Inflammatory macrophage treated with lipopolysaccharide for 4 hours (primary cell): ENCODE measurements at places on chromosomes 11 and 22.

DNA sequence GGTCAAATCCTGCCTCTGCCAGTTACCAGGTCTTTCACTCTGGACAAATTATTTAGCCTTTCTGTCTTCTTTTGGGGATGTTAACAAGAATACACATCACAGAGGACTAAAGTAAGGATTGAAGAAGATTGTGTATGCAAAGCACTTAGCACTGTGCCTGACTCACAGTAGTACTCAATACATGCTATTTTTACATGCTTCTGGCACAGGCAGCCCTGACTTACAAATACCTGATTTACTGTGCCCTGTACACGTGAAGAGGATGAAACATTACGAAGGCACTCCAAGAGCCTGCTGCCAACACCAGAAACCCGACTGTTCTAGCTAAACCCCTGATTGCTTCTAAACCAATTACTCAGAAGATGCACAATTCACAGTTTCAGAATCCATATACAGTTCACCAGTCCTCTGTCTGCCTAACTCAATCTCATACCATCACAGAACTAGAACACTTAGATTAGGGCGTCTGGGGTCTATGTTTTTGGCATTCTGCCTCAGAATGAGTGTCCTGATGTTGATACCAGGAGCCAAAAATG is 300.9 kb upstream of the DDI1 start:
- DNase-seq, result no peak

DNA sequence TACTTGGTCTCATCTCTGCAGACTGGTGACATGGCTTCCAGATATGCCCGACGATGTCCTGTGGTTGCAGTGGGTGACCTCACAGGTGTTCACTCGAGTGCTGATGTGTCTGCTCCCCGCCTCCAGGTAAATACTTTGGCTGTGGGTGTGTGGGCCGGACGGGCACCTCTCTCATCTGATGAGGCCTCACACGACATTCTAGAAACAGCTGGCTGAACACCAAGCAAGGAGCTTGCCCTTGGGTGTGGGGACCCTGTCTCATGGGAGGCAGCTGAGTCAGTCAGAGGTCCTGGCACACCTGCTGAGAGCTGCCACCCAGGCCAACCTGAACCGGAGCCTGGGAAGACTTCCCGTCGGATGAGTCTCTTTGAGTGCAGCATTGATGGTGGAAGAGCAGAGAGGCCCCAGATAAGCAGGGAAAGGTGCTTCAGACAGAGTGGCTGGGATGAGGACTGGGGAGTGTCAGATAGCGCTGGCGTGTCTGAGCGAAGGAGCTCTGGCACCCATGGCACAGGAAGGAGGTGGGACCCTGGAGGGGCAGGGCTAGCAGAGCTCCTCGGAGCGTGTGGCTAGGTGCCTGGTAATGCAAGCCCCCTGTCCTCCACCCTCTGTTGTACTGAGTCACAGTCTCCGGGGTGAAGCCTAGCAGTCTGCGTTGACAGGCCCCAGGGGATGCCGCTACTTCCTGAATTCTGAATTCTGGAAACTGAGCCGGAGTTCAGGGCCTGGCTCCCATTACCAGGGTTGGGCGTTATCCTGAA is 10.4 kb upstream of the SAMM50 start:
- DNase-seq, result no peak

GRCh38 chr11:129804012-129804411 is 11.6 kb upstream of the TMEM45B start:
- no peak for DNase-seq

DNA sequence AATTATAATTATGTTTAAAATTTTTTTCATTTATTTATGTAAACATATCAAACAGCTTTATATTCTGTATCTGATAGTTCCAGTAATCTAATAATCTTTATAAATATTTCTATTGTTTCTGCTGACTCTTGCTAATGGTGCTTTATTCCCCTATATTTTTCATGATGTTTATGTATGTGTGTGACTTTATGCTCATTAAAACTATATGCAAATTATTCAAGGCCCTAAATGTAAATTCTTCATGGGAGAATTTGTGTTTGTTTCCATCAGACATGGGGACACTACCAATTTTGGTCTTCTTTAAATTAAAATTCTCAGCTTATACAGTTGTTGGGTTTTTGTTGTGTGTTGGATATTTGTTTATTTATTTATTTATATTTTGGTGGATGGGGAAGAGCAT is 13.7 kb upstream of the ALKBH3 start:
- no peak for DNase-seq

GRCh38 chr22:38137876-38138687 is 27.6 kb upstream of the BAIAP2L2 start:
- no peak for DNase-seq

GRCh38 chr11:71929491-71929890 is 645 bp downstream of the RNF121 start:
- DNase-seq, result no peak

- peak; percentile 33 for DNase-seq
These were observed 21.9 kb downstream of the SERPINH1 start for GRCh38 chr11:75583718-75584658.

DNA sequence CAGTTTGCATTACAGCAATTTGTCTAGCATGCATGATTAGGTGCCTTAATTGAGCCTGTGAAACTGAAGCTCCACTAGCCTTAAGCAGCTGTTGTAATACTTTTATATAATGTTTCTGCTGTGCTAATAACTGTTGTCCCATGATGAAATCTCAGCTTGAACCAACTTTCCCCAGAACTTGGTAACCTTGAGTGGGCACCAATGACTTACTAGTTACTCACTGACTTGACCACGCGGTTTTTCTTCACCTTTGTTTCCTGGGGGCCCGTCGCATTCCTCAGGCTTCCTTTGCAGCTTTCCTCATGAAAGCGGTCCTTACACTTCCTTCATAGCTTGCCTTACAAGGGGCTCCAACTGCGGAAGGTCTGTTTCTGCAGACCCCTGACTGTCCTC is 11.2 kb upstream of the GLYATL1 start:
- peak; percentile 19 for DNase-seq

DNA sequence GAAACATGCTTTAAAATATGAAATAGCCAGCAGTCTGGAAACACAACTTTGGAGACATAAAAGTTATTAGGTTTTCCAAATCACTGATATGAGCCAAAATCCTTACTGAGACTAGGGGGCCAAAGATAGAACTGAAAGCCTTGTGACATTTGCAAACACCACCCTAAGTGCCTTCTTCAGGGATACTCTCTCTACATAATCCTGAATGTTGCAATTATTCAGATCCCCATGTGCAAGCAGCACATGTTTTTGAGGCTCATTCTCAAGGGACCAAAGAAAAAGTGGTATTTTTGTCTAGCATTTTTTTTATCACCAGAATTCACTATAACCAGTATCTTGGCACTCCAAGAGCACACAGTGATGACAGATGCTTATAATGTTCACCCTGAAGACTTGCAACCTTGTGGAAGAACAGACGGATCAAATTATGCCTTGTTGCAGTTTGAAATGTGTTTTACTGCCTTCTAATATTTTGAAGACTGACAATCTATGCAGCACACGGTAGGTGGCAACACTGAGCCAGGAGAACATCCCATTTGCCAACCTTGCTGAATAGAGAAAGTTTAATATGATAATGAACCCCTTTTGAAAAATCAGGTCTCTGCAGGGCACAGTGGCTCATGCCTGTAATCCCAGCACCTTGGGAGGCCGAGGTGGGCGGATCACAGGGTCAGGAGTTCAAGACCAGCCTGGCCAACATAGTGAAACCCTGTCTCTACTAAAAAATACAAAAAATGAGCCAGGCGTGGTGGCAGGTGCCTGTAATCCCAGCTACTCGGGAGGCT is 78.5 kb downstream of the PLEKHA7 start:
- DNase-seq, result peak; percentile 42

DNA sequence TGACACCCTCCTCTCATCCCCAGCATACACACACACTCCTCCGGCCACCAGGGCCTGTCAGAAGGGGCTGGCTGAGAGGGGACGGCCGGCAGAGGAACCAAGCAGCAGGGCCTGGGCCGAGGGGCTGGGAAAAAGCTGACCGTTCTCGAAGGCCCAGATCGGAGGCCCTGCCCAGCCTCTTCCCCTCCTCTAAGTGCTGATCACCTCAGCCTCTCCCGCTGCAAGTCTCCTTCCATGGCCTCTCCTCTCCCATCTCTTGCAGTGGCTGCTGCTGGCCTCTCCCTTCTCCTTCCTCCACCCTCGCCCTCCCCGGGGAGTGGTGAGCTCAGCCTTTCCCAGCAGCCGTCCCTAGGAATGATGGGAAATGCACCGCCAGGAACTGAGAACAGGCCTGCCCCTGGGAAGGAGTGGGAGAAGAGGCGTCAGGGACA is 39.6 kb downstream of the ARRB1 start:
- DNase-seq, result no peak

- no peak for DNase-seq
These were observed 19.4 kb downstream of the SDHD start for GRCh38 chr11:112106070-112106469.

DNA sequence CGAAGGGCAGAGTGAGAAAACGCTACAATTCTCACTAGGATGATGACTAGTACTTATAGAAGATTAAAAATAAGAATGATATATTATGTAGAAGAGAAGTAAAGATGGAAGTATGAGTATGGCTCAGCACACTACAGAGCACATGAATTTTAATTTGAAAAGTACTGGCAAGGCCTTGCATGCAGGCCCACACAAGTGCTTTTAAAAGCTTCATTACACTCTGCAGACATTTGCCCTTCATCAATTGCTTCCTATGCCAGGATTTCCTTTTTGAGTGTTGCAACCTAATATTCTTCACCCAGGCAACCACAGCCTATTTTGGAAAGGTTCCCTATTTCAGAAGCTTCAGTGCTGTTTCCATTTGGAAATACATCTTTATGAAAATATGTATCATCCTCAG is 81.1 kb downstream of the LARGE2 start:
- DNase-seq, result peak; percentile 45

DNA sequence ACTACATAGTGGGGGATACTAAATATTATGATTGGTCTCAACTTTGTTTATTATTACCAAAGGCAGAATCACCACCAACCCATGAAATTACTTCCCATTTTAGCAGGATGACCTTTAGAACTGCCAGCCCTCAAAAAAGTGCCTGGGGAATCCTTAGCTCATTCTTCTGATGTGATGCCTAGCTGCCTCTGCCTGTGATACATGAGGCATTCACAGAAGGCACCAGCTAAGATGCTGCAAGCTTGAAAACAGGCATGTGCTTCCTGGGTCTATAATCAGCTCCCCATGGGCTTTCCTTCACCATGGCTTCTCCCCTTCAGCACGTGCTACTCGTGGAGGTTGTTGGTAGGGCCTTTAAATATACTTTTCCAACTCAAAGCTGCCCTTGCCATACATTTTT is 50.4 kb upstream of the ARHGAP20 start:
- DNase-seq, result peak; percentile 39

DNA sequence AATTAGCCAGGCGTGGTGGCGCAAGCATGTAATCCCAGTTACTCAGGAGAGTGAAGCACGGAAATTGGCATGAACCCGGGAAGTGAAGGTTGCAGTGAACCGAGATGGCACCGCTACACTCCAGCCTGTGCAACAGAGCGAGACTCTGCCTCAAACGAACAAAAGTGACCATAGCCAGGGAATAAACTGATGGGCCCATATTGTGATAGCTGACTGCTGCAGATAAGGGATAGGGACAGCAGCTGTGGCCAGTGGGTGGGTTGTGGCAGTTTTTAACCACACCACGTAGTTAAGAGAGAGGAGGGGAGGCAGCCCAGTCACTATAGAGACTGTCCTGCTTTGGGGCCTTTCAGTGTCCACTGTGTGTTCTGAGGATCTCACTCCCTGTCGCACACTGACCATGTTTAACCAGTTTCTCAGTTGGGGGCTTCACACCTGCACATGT is 58.9 kb downstream of the PISD start:
- no peak for DNase-seq

GRCh38 chr11:76648061-76648460 is 22.5 kb downstream of the LRRC32 start:
- DNase-seq, result no peak

DNA sequence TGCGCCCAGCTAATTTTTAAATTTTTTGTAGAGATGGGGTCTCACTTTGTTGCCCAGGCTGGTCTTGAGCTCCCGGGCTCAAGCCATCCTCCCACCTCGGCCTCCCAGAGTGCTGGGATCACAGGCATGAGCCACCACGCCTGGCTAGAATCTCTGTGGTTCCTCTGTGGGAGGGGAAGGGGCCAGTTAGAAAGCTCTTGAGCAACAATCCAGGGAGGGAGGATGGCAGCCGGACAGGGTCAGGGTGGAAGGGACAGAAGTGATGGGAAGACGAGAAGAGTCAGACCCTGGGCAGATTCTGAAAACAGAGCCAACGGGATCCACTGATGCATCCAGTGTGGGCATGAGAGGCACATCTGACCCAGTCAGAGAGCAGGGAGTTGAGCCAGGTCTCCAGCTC is 38.9 kb upstream of the MN1 start:
- no peak for DNase-seq

DNA sequence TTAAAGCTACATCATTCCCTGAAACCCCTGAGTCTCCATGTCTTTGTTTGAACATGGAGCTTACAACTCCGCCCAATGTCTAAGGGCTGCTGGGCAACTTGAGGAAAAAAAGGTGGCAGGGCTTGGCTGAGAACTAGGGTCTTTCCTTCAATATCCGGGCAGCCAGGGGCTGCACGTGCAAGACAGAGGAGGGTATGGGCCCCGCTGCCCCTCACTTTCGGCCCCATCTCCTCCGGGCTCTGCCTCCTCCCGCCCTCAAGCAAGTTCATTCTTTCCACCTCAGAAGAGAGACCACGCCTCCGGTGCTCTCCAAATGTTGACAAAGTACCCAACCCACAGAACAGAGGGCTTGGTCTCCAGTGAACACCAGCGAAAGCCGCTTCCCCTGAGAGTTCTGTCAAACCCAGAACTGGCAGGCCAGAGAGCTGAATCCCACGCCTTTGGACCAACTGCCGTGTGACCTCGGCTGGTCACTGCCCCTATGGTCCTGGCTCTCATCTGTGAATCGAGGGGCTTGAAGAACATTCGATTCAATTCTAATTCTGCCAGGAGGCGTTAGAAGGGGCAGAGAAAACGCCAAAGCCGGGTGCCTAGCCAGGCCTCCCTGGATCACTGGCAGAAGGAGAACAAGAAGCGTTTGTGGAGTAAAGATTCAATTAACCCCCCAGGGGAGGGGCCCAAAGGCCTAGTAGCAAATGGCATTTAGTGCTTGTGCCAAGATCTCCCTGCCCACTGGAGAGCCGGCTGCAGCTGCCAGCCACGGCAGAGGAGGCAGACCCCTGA is 7.3 kb downstream of the PDGFB start:
- no peak for DNase-seq

- no peak for DNase-seq
These were observed 119.5 kb upstream of the VPREB1 start for GRCh38 chr22:22125028-22125578.

GRCh38 chr22:20618488-20618887 is 111.1 kb downstream of the MED15 start:
- DNase-seq, result no peak

DNA sequence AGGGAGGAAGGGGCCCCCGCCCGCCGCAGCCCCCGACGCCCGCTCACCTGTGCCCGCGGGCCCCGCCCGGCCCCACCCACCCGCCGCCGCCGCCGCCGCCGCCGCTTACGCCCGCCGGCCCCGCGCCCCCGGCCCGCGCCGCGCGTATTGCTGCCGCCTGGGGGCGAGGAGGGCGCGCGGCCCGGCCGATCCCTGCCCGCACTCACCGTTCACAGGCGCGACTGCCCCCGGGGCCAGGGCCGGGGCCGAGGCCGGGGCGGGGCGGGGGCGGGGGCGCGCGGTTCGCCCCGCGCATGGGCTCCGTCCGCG is 212 bp downstream of the HRAS start:
- DNase-seq, result no peak
